ENCODE measurements at places on chromosomes 3 and 15.

DNA sequence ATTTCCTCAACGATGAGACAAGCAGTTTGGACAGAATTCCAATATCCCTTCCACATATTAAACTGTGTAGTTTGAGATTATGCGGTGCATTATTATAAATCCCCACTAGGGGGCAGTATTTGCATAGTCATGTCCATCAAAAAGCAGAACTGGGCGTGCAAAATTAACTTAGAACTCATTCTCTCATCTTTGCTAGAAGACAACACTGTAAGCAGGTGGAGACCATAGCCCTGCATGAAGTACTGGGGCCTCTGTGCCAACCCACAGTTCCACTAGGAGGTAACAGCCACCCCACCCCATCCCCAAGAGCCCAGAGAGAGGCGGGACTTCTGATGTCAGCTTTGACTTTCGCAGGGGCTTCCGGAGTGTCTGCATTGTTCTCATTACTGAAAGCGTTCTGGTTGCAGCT lies 106.6 kb upstream of the TMC3 start:
- no peak for DNase-seq

DNA sequence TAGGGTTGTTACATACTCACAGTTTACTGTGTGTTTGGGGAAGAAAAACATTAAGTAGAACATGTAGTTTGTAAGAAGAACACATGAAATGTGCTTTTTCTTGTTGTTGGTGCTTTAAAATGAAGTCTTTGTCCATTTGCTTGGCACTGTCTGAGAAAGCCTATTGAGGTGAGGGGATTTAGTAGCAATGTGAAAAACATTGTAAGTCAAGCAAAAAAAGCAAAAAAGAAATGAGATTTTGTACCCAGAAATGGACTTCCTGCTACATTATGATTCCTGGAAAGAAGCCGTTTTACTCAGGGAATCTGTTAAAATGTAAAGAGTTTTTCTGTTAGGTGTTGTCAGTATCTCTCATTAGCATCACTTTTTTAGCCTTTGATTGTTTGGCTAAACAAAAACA lies 59.9 kb downstream of the KAT2B start:
- no peak for DNase-seq

GRCh38 chr3:164096352-164096751 lies 981.9 kb downstream of the SI start:
- no peak for DNase-seq

DNA sequence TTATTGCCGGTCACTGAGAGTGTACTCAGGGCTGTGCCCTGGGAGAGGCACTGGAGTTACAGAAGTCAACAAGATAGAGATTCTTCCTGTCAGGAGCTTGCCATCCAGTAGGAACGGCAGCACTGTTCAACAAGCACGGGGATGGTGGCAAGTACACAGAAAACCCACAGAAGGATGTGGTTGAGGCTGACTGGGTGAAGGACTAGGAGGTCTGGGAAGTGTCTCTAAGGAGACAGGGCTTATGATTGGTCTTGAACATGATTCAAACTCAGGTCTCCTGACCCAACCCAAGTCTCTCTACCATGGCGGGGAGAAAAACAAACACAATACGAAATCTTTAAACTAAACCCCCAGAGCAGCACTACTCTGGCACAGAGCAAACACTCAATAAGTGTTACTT lies 37.6 kb downstream of the ERICH6 start:
- DNase-seq = no peak

GRCh38 chr3:132522353-132522752 lies 74.7 kb upstream of the ACKR4 start:
- DNase-seq = no peak

DNA sequence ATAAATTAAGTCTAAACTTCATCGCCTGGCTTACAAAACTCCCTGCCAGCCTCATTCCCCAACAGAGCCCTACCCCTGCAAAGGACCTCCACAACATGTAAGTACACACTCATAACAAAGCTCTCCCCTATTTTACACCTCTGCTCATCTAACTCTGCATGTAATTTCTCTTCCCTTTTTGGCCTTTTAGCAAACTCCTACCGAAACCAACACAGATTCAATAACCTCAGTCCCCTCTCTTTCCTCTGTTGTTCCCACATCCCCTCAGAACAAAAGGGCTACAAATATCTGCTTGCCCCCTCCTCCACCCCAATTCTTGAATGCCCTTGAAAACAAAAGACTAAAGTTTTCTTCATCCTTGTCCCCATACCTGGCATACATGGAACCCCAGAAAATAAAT lies 662 bp downstream of the UBL7 start:
- DNase-seq = no peak

GRCh38 chr3:9077029-9077428 lies 113.8 kb upstream of the RAD18 start:
- no peak for DNase-seq

DNA sequence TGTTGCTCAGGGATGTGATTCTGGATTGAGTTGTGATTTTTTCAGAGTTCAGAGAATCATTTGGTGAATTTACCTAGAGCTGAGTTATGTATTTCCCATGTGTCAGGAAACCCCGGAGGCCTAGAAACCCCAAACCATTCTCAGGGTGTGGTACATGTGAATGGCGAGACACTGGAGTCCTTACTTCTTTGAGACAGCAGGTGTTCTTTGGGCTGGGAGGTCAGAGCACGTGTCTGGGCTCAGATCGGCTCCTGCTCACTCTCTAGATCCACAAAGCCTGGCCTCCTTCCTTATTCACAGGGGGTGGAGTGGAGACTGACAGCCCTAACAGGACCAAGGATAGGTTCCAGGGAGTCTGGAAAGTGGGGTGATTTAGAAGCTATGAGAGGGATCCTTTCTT lies 145.8 kb downstream of the CHDH start:
- no peak for DNase-seq

DNA sequence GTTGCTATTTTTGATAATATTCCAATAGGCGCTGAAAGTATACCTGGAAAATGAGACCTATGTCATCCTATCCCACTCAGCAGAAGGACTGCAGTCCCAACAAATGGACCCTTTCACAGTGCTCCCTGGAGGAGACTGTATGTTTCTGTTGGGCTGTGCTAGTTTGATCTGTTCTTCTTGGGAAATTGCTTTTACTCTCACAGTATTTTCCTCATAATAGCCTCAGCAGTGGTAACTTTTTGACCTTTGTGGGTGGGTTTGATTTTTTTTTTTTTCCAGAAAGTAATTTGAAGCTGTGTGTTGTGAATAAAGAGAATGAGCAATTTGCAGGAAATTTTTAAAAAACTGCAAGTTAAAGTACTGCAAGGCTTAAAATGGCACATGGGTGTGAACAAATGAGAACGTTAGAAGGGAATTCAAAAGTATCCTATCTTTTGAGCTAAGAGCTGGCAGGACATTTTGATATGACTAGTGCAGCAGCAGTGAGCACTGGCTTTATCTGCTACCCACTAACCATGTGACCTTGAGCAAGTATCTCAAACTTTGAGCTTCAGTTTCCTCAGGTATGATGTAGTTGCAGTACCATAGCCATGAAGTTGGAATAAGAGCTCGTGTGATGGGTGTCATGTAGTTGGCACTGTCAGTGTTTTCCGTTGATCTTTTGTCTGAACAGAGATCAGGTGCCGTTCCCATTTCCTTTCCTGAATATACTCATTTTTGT lies 118.4 kb downstream of the ATG7 start:
- no peak for DNase-seq

- DNase-seq = no peak
Observed at GRCh38 chr3:130935761-130936492, 42.0 kb downstream of the ATP2C1 start.

- no peak for DNase-seq
Observed at GRCh38 chr3:98875535-98875934, 26.0 kb downstream of the DCBLD2 start.

GRCh38 chr3:189625071-189625470 lies 6.1 kb upstream of the TP63 start:
- no peak for DNase-seq

GRCh38 chr15:28911310-28911931 lies 25.6 kb downstream of the APBA2 start:
- DNase-seq = no peak

- peak; percentile 28 for DNase-seq
Observed at GRCh38 chr3:34008191-34008590, 209.8 kb downstream of the PDCD6IP start.

DNA sequence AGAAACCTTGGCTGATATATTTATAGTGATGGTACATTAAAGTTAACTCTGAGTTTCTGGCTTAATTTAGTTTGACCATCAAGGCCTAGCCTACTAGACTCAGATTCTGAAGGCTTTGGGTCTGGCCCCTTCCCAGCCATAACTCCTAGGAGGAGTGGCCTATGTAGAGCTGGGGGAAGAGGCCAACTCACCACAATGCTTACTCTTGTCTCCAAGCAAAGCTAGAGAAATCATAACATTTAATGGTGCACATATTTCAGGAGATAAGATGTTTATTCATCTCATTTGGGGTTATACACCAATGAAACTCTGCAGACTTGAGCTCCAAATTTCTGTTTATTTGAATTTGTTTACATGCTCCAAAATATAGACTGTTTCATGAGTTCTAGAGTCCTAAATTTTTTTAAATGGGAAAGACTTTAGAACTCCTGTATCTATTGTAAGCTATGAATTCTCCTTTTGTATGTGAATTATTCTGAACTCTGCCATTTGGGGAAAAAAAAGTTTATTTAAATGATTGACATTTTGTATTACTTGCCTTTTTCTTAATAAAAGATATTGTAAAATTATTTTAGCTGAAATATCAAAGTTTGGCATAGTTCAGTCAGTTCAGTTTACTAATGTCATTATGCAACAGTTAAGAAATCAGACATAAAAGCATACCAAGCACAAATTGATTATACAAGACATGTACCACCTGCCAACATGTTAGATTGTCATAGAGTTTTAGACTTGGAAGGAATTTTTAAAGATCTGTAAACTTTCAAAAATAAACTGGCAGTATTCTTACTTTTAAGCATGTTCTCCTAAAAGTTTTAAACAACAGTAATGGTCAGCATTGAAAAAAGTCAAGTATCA lies 143.4 kb upstream of the NR2E3 start:
- no peak for DNase-seq

DNA sequence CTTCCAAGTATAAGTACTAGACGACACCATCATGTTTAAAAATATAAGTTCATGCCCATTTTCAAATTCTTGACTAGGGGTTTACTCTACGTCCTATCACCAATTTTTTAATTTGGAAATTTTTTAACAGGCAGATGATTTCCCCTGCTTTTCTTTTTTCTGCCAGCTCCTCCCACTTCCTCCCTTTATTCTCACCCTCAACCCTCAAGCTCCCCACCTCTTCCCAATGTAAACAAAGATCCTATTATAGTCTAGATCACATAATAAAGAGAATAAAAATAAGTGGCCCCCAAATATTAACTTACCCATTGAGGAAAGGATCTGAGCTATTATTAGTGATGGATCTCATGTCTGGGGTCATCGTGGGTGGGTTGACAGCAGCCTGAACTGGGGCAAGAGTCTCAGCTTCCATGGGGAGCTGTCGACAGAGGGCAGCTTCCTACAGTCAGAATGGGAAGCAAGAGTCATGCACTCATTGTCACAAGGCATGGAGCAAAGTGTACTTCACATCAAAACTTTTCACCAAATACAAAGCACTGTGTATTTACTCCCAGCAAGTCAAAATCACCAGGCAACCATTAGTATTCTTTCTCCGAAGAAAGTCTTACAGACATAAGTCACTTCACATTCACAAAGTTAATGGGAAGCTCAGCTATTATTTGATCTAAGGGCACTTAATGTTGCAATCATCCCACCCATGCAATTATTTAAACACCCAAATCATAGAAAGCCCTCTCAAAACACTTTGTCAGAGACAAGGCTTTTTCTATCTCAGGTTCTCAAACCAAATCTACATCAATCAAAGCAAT lies 53.2 kb downstream of the TM4SF4 start:
- no peak for DNase-seq

DNA sequence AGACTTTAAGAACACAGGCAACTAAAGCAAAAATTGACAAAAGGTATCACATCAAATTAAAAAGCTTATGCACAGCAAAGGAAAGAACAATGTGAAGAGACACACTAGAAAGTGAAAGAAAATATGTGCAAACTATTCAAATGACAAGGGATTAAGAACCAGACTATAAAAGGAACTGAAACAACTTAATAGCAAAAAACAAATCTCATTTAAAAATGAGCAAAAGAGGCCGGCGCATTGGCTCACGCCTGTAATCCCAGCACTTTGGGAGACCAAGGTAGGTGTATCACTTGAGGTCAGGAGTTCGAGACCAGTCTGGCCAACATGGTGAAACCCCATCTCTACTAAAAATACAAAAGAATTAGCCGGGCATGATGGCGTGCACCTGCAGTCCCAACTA lies 14.4 kb downstream of the NGLY1 start:
- no peak for DNase-seq

GRCh38 chr3:10315771-10316344 lies 5.1 kb downstream of the SEC13 start:
- DNase-seq = no peak

- no peak for DNase-seq
Observed at GRCh38 chr15:100001405-100001804, 268.2 kb upstream of the LYSMD4 start.

GRCh38 chr15:53196242-53196641 lies 406.1 kb upstream of the ONECUT1 start:
- peak; percentile 39 for DNase-seq

DNA sequence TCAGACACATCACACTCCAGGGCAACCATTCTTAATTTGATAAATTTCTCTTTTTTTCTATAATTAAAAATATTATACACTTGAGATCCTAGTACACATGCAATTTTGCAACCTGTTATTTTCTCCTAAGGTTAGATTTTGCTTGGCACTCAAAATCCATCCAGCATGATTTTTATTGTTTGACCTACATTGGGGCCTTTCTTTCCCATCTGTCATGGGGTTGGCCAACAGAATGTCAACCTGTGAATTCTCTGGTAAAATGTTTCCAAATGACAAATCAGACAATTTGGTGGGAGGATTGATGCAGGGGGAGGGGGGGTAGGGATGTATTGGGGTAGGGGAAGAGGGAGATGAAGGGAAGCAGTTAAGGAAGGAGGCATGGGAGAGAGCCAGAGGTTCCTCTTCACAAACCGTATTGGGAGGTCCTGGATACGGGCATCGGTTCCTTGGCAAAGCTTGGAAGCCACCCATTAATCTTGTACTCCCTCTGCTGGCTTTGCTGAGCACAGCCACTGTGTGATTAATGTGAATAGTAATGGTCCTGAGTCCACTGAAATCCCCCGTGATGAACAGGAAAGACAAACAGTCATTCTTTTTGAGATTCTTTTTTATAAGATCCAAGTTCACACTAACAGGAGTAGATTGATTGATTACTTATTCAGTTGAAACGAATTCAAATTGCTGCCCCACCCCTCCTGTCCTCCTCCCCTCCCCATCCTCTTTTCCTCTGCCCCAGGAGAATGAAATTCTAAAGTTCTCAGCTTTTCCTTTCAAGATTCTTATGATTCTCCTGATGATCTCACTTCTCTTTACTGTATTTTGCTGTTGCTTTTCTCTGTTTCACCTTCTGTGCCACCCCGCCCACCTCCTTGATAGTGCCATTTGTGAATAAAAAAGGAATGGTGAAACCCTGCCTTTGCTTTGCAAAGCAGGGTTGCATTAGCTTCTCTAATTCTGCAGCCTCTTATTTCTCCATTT lies 82.2 kb upstream of the SLC25A26 start:
- peak; percentile 65 for DNase-seq

DNA sequence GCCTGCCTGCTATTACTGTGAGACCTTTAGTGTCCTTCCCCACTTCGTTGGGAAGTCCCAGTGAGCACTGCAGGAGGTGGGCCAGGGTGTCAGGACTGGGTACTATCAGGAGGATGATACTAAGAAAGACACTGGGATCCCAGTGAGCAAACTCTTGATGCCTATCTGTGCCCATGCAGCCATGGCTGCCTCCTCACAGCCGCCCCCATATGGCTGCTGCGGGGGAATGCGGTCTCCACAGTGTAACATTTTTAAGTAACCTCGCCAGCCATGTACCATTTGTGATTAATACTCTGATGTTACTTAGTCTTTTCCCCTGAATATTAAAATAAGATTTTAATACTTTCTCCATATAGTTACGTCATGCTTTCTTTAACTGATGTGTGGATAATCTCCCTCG lies 312.2 kb downstream of the RYR3 start:
- DNase-seq = no peak
